Stimulated activated CD4-positive, alpha-beta T cell treated with anti-CD3 and anti-CD28 coated beads, TNF-alpha, amount 100 ng/mL, for 24 hours (primary cell): ENCODE measurements at places on chromosomes 4 and X.

DNA sequence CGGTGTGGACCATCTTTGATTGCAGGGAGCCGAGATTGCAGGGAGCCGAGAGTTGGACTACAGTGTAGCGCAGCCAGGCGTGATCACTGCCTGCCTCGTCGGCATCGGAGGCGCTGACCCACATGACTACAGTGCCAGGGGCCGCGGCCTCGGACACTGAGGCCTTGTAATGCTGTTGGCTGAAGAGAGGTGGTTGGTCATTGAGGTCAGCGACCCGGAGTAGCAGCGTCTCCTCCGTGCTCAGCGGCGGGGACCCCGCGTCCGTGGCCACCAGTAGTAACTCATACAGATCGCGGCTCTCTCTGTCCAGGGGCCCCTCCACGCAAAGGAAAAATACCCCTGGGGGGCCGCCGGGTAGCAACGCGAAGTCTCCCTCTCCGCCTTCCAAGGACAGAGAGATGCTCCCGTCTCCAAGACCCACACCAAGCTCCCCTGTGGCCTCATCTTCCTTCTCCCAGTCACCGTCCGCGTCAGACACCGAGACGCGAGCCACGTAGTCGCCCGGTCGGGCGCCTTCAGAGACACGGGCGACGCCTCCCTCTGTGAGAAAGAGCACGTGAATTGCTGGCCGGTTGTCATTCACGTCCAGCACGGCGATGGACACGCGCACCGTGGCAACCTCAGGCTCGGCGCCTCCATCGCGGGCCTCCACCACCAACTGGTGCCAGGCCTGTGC lies 1.9 kb downstream of the DCHS2 start:
- no peak for DNase-seq

GRCh38 chr4:125045311-125045710 lies 269.4 kb upstream of the FAT4 start:
- DNase-seq = no peak

DNA sequence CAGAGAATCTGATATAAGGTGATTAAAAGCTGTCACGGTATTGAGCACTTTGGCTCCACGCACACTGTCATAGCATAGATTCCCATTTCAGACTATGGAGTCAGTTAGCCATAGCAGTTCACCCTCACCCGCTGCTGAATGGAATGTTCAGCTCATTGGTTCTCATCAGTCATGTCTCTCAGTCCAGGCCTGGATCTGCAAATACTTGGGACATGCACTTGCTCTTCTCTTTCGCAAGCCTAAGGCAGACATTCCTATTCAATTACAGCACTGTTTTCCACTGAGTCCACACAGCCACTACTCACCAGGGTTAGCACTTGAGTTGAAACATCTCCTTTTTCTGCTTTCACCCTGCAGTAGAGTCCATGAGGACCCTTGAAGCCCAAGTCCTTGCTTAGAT lies 30.6 kb upstream of the SCML1 start:
- DNase-seq = no peak

DNA sequence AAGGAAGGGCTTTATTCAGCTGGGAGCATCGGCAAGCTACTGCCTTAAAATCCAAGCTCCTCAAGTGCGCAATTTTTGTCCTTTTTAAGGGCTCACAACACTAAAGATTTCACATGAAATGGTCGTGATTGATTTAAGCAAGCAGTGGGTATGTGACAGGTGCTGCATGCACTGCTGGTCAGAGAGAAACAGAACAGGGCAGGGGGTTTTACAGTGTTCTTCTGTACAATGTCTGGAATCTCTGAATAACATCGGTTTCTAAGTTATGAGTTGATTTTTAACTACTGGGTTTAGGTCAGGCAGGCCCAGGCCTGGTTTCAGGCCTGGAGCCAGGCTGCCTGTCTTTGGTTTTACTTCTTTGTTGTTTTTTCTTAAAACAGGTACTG lies 6.0 kb downstream of the UGT2B17 start:
- DNase-seq = no peak

GRCh38 chr4:176226736-176227135 lies 31.4 kb upstream of the SPATA4 start:
- DNase-seq = no peak

- no peak for DNase-seq
These were observed 21.0 kb upstream of the JAKMIP1 start for GRCh38 chr4:6221301-6221850.

DNA sequence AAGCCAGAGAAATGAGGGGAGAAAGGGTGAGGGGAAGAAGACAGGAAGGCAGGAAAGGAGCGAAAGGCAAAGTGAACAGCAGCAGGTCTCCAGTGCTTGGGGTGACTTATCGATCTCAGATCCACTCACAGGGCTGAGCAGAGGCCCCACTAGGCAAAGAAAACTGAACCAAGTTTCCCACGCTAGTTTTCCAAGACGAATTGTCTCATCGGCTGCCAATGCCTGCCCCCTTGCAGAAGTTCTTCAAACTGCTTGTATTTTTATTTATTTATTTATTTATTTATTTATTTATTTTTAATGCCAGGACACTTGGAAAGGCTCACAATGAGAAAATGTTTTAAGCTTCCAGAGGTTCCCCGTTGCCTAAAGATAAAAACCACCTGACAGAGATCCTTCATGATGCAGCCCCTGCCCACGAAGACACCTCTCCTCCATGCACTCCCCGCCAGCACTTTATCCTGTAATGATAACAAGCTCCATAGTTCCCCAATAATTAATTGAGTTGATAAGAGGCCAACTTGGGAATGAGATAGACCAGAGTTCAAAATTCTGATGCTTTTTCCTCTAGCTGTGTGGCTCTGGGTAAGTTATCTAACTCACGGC lies 43.2 kb downstream of the QDPR start:
- DNase-seq = no peak

DNA sequence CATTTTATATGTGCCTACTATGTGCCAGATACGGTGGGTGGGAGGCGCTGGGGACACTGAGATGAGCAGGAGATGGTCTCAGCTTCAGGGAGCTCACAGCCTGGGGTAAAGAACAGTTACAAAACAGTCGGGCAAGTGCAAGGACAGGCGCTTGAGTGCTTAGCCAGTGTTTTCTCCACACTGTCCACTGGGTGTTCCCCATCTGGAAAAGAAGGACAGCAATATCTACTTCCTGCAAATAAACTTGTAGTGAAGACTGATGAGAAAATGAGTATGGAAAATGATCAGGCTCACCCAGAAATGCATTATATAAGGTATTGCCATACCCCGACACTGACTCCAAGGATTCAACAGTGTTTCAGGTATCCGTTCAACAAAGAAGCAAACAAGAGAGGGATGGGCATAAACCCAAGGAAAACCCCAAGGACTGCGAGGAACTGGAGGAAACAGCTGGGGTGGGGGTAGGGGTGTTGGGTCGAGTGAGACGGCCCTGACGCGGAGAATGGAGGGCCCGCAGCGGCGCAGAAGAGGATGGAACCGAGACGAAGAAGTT lies 835 bp downstream of the TMEM185A start:
- DNase-seq = no peak

GRCh38 chr4:122652379-122652778 lies 31.5 kb upstream of the IL21 start:
- DNase-seq = peak; percentile 39

GRCh38 chrX:19990151-19990555 lies 708 bp downstream of the BCLAF3 start:
- no peak for DNase-seq

GRCh38 chr4:170398218-170398617 lies 308.5 kb upstream of the AADAT start:
- no peak for DNase-seq

DNA sequence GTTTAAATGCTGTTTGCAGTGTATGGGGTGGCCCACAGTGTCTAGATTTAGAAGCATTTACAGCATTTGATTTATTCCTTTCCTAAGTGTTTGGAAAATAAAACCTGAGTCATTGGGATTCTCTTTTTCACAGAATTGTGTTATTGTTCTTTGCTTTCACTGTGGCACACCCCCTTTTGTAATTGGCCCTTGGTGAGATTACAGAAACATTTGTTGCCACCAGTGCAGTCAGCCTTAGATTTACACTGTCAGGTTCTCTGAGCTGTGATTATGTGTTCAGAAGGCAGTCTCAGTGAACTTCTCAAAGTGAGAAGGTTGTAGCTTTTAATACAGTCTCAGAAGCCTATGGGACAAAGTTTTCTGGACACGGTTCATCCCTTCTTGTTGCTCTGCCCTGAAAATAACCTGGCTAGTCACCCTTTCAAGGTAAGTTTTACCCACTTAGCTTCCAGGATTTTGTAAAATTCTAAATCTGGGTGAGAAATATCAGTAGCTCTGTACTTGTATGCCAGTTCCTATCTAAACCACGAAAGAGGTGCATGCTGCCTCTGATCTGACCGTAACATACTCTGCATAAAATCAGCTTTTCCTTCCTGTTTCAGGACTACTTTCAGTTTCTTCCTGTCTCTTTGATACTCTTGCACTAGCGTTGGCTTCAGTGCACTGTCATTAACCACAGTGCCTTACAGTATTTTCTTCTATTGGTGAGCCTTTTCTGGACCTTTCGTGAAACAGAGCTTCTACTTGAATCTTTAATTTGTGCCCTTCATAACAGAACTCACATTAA lies 12.6 kb downstream of the RUFY3 start:
- DNase-seq = peak; percentile 15

DNA sequence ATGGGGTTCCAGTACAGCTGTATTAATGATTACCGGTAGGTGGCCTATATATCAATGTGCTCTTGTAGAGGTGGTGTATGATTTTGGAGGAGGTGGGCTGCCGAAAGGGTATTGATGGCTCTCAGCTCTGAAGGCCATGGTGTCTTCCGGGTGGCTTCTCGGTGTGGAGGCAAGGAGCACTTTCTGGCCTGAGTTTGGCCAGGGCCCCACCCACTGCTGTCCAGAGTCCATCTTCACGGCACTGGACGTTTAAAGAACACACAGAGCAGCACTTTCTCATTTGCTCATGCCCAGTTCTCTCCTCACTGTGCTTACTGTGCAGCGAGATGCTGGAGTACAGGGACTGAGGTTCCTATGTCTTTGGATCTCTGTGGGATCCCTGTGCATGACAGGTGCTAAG lies 16.1 kb downstream of the BST1 start:
- DNase-seq = no peak

- no peak for DNase-seq
These were observed 204.6 kb downstream of the RTL9 start for GRCh38 chrX:110563282-110563681.

- no peak for DNase-seq
These were observed 82.4 kb upstream of the HPRT1 start for GRCh38 chrX:134377537-134377936.

DNA sequence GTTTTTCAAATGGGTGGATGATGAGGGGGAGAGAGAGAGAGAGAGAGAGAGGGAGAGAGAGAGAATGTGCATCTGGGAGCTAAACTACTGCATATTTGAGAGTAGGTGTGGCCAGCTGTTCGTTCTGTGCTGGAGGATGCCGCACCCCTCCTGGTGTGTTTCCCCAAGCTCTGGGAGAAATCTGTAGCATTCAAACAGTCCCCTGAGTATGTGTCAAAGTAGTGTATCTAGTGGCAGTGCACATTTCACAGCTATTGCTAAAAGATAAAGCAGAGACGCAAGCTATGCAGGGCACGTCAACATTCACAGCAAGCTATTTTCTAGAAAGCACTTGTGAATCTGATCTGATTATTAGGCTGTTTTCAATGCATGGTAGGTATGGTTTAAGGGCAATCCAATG lies 83.5 kb upstream of the LIMCH1 start:
- no peak for DNase-seq

DNA sequence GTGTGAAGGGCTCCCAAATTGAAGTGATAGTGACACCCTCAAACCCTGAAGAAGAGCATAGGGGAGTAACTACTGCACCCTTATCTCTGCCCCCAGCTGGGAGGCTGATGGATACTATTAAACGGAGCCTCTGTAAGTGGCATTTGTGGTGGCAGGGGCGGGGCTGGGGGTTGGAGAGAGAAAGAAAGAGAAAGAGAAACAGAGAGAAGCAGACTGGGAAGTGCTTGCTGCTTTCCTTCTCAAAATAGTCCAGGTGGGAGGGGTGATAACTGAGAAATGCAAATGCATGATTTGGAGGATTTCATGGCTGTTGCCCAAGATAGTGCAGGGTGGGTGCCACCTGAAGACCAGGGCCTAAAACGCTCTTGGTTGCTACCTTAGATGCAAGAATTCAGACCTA lies 253.5 kb upstream of the GATB start:
- DNase-seq = peak; percentile 15

DNA sequence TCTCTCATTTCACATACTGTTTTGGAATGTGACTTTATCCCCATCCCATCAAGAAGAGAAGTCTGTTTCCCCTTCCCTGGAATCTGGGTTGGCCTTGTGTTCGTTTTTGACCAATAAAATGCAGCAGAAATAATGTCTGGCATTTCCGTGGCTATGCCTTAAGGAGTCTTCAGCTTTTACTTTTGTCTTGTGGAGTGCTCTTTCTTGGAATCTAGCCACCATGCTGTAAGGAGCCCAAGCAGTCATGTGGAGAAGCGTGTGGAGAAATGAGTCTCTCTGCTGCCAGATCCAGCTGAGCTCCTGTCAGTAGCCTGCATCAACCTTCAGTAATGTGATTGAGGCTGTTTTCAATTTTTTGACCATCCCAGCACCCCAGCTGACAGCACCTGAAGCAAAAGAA lies 84.4 kb upstream of the ARMCX2 start:
- DNase-seq = no peak

DNA sequence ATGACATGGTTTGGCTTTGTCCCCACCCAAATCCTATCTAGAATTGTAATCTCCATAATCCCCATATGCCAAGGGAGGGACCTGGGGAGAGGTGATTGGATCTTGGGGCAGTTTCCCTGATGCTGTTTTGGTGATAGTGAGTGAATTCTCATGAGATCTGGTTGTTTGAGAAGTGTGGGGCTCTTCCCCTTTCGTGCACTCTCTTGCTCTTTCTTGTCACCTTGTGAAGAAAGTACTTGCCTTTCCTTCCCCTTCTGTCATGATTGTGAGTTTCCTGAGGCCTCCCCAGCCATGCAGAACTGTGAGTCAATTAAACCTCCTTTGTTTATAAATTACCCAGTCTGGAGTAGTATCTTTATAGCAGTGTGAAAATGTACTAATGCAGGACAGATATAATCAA lies 36.4 kb upstream of the FREM3 start:
- no peak for DNase-seq

DNA sequence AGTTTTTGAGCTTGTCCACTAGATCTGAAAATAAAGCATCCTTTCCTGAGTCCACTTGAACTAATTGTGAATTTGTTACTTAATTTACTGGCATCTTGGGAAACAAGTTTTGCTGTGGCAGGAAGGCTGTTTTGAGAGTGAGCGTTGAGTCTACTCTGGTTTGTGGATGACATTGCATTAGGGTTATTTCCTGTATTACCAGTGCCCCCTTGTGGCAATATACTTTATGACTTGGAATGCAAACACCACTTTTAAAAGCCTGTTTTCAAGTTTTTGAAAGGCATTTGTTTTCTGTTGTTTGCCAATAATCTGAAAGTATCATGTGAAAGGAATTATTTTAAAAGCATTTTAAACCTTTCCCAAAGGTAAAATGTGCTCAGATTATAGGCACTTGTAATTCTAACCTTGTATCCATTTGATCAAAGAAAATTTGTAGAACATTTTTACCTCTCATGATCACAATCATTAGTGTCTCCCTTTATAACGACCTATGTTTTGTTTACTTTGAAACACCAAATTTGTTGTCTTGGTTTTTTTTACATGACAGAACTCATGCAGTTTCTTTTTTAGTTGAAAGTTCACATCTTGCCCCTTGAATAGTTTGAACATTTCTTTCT lies 18.0 kb upstream of the CYP2U1 start:
- peak; percentile 41 for DNase-seq
